Breast epithelium (tissue), 4 donors: ENCODE measurements at places on chromosomes 4 and X.

DNA sequence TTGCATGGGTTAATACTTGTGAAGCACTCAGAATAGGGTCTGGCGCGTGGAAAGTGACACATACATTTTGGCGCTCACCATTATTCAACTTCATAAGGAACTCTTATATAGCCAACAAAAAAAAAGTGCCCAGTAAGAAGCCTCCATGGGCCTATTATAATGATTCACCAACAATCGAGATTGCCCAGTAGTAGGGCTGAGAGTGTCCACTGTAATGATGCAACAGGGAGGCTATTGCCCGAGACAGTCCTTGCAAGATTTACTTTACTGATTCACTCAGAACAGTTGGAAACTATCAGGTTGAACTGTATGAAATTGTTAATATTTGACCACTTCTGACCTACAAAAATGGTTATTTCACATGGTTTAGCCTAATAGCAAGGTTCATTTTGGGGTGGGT lies 86.0 kb downstream of the PJA1 start:
- no peak for DNase-seq

GRCh38 chrX:129932016-129932820 lies 26.3 kb downstream of the UTP14A start:
- DNase-seq, result peak; percentile 81

DNA sequence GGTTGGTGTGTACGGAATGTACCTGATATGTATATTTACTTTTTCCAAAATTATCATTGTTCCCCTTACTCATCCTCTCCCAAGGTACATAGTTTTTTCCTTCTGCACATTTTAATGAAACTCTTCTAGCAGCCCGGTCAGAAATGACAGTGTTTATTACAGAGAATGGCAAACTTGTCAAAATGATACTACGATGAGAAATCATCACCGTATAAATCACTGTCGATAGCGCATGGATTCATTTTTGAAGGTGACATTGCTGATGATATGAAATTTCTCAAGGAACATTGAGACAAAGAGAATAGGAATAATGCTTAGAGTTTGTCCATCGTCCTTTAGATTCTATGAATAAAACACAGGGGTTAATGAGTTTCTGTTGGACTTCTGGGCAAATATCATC lies 30.6 kb downstream of the FAM114A1 start:
- DNase-seq, result no peak

GRCh38 chrX:110414679-110415439 lies 56.2 kb downstream of the RTL9 start:
- DNase-seq, result no peak

GRCh38 chr4:67933038-67933437 lies 30.3 kb downstream of the TMPRSS11A start:
- DNase-seq, result no peak

DNA sequence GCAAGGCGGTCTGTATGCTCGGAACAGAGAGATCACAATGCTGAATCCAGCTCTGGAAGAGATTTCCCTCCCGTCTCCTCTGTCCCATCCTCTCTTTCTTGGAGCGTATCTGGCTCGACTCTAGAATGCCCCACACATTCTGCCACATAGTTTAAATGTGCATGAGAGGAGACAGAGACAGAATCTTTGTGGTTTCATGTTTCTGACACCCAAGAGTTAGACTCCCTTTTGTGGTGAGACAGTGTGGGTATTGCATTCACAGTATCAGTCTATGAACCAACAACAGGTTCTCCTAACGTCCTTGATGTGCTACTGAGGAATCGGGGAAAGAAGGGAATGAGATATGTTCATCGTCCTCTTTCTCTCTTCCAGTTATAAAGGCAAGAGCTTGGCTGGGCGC lies 25.3 kb downstream of the FAM47E start:
- DNase-seq, result no peak

GRCh38 chrX:150837845-150838244 lies 60.6 kb downstream of the CD99L2 start:
- DNase-seq, result no peak

- DNase-seq, result no peak
These were observed 591.5 kb upstream of the PITX2 start for GRCh38 chr4:111214371-111214770.

GRCh38 chr4:151329217-151330007 lies 4.0 kb upstream of the SH3D19 start:
- DNase-seq, result no peak

- no peak for DNase-seq
These were observed 635.2 kb upstream of the SPANXN1 start for GRCh38 chrX:144612076-144612475.

DNA sequence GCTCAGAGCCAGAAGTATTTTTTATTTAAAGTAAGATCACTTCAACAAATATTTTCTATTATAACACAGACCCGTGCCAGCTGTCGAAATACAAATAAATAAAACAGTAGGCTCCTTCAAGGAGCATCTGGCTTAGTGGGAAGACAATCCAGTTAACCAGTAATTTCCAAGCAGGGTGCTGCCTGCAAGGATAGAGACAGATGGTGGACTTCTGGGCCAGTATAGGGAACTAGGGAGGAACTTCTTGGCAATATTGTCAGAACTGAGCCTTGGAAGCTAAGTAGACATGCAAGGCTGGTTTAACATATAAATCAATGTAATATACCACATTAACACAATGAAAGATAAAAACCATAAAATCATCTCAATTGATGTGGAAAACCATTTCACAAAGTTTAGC lies 17.0 kb upstream of the MTMR1 start:
- DNase-seq, result no peak

GRCh38 chr4:169902658-169903345 lies 123.4 kb downstream of the MFAP3L start:
- DNase-seq, result no peak

GRCh38 chrX:5236749-5237148 lies 991.9 kb downstream of the NLGN4X start:
- no peak for DNase-seq

GRCh38 chrX:109632906-109633504 lies 8.0 kb upstream of the KCNE5 start:
- no peak for DNase-seq

DNA sequence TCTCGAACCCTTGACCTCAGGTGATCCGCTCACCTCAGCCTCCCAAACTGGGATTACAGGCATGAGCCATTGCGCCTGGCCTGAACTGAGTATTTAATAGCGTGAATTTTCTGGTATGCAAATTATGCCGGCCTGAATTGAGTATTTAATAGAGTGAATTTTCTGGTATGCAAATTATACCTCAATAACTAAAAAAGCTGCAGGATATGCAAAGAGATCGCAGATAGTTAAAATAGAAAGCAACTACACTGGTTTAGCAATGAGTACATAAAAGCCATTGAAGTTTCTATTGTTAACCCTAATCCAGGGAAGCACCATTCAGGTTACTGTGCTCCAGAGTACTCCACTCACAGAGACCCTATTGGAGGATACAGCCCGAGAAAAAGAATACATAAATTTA lies 22.8 kb downstream of the FBXW7 start:
- DNase-seq, result no peak

GRCh38 chrX:129099207-129099606 lies 424.1 kb downstream of the SMARCA1 start:
- no peak for DNase-seq

DNA sequence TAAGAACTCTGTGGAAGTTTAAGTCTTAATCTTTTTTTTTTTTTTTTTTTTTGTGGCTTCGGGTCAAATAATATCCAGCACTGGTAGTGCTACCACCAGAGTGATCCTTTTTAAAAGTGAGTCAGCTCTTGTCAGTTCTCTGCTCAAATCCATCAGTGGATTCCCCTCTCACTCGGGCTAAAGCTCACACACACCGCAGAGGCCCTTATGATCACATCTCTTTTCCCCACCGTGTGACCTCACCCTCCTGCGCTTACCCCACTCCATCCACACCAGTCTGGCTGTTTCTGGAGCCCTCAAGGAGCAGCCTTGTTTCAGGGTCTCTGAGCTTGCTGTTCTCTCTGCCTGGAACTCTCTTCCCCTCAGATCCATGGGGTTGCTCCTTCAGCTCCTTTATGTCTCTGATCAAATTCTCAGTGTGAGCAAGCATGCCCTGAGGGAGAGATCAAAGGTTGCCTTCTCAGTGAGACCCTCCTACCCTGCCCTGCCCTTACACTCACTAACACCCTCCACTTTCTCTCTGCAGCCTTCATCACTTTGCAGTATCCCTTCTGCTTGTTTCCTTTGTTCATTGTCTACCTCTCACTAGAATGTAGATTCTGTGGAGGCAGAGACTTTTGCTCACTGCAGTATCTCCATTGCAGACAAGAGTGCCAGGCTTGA lies 19.8 kb upstream of the BEND4 start:
- no peak for DNase-seq
